ENCODE measurements at places on chromosomes 1 and 21. TPM values are rescaled to one million over a fixed set of nuclear protein-coding genes. Genes with fewer than 3 reads are reported as not detected.

ITLN2 gene
- 0.21 TPM for total RNA-seq

CNIH3 gene
- total RNA-seq = 0.88 TPM

GBP5 gene
- 1.3 TPM for total RNA-seq

GRCh38 chr1:243364866-243365265 lies 109.0 kb downstream of the SDCCAG8 start:
- no peak for DNase-seq

DNA sequence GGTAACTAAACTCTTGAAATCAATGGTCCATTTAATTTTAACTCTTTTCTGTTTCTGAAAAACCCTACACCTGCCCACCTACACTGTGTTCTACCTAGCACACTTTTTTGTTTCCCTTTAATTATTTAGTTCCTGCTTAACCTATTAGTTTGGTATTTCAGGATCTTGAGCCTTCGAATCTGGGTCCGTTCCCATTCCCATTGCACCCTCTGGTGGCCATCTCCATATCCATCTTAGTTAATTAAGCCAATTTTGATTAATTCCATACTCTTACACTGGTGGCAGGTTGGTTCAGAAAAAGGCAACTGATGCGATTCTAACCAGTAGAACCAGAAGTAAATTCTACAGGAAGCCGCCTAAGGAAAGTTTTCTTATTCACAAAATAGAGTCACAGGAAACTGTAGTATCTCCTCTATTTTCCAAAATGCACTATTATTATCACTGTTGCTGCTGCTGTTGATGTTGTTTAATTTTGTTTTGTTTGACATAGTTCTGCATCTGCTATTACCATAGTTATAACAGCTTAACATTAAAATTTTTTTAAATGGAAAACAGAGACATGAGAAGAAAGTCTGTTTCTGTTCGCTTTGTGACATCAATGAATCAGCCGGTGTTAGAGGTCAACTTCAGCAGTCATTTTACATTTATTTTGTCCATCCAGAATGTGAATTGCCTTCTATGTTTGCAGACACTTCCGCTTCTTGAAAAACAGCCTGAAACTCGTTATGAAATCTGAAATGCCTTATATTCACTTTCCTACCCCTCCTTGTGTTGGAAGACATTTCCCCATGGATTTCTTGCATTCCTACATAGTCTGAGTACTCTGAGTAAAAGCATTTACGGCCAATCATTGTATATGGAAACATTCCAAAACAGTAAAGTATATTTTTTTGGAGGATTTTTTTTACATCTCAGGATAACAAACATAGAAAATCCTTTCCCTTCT lies 115.5 kb upstream of the NCAM2 start:
- DNase-seq = peak; percentile 19

- DNase-seq = no peak
These were observed 20.3 kb upstream of the EVI5 start for GRCh38 chr1:92805216-92805615.

GRCh38 chr1:7454052-7454815 lies 316.9 kb upstream of the VAMP3 start:
- DNase-seq = no peak

- peak; percentile 64 for DNase-seq
These were observed 5.0 kb downstream of the HAPLN2 start for GRCh38 chr1:156623946-156624813.

DNA sequence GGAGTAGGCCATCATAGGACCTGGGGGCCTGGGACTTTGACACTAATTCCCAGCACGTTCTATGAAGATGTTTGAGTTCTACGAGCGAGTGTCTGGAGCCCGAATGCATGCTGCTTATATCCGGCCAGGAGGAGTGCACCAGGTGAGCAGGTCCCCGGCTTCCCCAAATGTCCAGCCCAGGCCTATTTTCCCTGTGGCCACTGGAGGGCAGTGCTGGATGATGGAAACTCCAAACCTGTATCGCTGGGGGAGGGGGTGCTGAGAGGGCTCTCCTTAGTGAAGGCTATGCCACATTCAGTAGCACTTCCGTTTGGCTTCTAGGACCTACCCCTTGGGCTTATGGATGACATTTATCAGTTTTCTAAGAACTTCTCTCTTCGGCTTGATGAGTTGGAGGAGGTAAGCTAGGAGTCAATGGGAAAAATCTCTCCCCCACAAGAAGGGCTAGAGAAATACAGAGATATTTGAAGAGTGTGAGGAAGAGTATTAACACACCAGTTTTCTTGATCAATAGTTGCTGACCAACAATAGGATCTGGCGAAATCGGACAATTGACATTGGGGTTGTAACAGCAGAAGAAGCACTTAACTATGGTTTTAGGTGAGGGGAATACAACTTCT lies 5.2 kb upstream of the FCER1G start:
- peak; percentile 85 for DNase-seq

Measured in left cardiac atrium (tissue), 4 donors.